ENCODE measurements at places on chromosomes 12 and 14. TPM values are rescaled to one million over a fixed set of nuclear protein-coding genes. Genes with fewer than 3 reads are reported as not detected.

Gene WNT1
- not detected for total RNA-seq

Gene BCL11B
- total RNA-seq: 5.1 TPM

Gene SLC5A8
- total RNA-seq: not detected

Gene KSR2
- total RNA-seq: under 0.01 TPM

Gene MYF6
- total RNA-seq: not detected

Gene LRRC10
- not detected for total RNA-seq

Gene AKAP3
- total RNA-seq: 1.9 TPM

Gene NRIP2
- not detected for total RNA-seq

Gene NANOG
- not detected for total RNA-seq

Gene SLCO1B1
- not detected for total RNA-seq

Gene TMEM52B
- not detected for total RNA-seq

Gene KLRG1
- total RNA-seq: not detected

Gene CMA1
- total RNA-seq: not detected

Gene NR1H4
- total RNA-seq: 3.6 TPM

Gene CISTR
- total RNA-seq: not detected

Gene KLRC3
- total RNA-seq: not detected

Gene NKX2-8
- 0.21 TPM for total RNA-seq

Gene GARIN6
- total RNA-seq: not detected
